ENCODE measurements at places on chromosomes 6 and 20. TPM values are rescaled to one million over a fixed set of nuclear protein-coding genes. Genes with fewer than 3 reads are reported as not detected.
A peak's percentile ranks its signal among the peaks of the same experiment; 100 is the strongest.

Gene ARHGAP18
- polyA plus RNA-seq: 72.1 TPM

Gene MLN
- 0.28 TPM for polyA plus RNA-seq

GRCh38 chr6:89564752-89565427 lies 73.7 kb downstream of the LYRM2 start:
- no peak for DNase-seq

GRCh38 chr6:33962246-33963027 lies 158.6 kb upstream of the MLN start:
- peak; percentile 21 for DNase-seq

DNA sequence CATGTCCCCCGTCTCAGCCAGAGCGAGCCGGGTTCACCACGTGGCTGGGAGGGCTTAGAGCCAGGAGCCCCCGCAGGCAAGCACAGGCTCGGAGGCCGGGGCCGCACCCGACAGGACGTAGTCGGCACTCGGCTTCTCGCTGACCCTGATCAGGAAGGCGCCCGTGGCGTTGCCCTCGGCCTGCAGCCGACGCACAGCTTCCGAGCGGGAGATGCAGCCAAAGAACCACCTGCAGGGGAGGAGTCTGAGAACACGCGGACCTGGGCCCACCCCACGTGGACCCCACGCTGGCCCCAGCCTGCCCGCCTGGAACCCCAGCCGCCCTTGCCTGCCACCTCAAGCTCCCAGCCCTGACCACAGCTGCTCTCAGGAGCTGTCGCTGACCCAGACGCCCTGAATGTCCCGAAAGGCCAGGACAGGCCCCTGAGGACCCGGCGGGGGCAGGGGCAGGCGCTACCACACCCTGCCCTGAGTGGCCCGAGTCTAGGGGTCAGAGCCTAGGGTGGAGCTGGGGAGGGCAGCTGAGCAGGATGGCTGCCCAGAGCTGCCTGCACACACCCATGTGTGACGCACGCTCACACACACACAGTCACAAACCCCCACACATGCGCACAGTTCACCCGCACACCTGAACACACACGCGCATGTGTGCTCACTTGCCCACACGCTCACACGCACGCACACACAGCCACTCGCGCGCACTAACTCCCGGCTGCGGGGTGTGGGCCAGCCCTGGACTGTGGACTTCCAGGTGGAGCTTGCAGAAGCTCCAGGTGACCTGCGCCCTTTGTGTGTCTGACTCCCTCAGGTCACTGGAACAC lies 2.1 kb downstream of the PTK6 start:
- no peak for DNase-seq

GRCh38 chr20:11092151-11092550 lies 418.4 kb upstream of the JAG1 start:
- DNase-seq: no peak

GRCh38 chr6:167094820-167095637 lies 27.9 kb upstream of the CCR6 start:
- DNase-seq: no peak

GRCh38 chr6:36743538-36744303 lies 46.1 kb downstream of the RAB44 start:
- DNase-seq: no peak

DNA sequence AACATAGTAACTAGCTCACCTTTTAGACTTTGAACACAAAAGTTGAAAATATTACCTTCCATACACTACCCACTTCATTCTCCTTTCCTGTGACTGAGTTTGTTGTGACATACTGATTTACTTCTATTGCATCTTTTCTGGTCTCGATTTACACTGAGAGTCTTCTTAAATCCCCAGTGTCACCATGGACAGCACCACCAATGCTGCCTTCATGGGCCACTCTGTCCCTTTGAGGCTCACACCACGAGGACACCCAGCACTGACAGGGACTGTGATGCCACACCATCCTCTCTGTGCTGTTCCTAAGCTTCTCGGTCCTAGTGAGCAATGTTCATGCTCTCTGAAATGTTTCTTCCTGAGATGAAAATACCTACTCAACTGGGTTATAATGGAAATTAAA lies 337.1 kb upstream of the IRAK1BP1 start:
- DNase-seq: no peak

GRCh38 chr6:136226674-136227377 lies 23.3 kb downstream of the MTFR2 start:
- DNase-seq: no peak

- no peak for DNase-seq
Observed at GRCh38 chr20:9499126-9499899, 15.1 kb upstream of the LAMP5 start.

DNA sequence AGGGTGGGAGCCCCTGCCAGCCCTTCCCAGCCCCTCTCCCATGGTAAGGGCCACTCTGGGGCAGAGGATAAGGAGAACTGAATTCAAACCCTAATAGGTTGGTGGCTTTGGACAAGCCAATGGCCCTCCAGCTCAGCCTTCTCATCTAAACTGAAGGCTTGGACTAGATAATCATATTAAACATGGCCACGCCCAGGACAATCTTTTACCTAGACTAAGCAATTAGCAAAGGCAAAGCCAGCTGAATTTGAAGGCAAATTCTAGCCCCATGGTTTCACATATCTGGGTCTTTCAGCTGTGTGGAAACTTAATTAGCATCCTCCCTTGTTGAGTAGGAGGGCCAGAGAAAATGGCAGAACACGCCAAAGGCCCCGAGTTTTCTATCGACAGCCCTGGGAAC lies 10.7 kb downstream of the SLC22A23 start:
- DNase-seq: no peak

- DNase-seq: no peak
Observed at GRCh38 chr6:42010185-42010891, 40.0 kb upstream of the TAF8 start.

- DNase-seq: no peak
Observed at GRCh38 chr6:105270511-105270910, 90.7 kb upstream of the POPDC3 start.

DNA sequence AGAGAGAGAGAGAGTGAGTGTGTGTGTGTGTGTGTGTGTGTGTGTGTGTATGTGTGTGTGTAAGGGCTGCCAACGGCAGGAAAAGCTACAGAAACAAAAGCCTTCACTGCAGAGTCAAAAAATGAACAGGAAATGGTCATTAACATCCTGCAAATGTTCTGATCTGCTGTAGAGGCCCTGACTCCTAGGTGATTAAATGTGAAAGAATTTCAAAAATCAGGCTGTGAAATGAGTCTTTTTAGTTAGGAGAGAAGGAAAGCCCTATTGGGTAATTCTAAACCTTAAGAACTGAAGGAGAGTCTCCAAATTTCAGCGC lies 166.5 kb upstream of the MYLIP start:
- DNase-seq: no peak

Measured in left lung (tissue), 14 donors.